ENCODE measurements at places on chromosomes 7 and 10. TPM values are rescaled to one million over a fixed set of nuclear protein-coding genes. Genes with fewer than 3 reads are reported as not detected.

GRCh38 chr7:90621747-90622140 is 25.6 kb downstream of the CDK14 start:
- DNase-seq, result no peak

DNA sequence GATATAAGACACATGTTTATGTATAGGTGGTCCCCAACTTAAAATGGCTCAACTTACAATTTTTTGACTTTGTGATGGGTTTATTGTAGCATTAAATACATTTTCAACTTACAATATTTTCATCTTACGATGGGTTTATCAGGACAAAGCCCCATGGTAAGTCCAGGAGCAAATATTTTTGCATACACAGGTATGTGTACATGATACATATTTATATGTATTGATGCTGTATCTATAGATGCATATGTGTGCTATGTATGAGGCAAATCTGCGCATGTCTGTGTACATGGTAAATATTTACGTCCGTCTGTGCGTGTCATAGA is 664 bp upstream of the UBE3C start:
- no peak for DNase-seq

DNA sequence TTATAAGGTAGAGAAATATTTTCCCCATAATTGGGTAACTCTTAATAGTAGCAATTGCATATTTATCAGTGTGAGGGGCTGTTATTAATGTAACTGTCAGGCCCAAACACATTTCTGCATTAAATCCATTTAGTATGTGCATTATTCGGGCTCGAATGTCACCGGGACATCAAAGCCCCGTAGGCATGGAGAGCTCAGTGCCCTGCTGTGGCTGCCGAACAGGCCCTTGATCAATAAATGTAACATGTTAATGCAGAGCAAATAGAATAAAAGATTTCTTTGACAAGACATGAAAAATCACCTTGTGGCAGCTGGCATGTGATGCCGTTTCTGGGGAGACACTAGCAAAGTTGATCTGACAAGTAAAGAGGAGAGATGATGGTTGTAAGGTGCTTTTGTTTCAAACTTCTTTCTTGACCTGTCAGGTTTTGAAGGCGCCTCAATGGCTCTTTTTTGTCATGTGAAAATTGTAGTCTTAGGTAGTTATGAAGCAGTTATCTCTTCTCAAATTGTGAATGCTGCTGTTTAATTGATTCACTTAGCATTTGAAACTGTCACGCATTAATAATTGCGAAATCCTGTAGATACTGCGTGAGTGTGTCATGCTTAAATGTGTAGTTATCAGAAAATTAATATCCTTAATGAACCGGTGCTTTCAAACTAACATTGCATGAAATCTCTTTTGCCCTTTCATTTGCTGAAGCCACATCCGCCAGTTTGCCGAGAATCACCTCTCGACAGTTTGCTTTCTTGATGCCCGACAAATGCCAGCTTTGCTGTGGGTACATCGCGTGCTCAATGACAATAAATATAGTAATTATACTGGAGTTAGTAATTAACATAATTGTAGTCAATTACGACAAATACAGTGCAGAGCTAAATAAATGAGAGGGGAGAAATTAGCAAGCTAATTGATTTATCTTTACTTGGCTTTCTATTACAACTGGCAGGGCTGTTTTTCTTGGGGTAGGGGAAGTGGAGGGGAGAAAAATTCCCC is 19.5 kb downstream of the LRMDA start:
- no peak for DNase-seq

GRCh38 chr7:68622500-68622899 is 975.8 kb upstream of the AUTS2 start:
- DNase-seq, result no peak

DNA sequence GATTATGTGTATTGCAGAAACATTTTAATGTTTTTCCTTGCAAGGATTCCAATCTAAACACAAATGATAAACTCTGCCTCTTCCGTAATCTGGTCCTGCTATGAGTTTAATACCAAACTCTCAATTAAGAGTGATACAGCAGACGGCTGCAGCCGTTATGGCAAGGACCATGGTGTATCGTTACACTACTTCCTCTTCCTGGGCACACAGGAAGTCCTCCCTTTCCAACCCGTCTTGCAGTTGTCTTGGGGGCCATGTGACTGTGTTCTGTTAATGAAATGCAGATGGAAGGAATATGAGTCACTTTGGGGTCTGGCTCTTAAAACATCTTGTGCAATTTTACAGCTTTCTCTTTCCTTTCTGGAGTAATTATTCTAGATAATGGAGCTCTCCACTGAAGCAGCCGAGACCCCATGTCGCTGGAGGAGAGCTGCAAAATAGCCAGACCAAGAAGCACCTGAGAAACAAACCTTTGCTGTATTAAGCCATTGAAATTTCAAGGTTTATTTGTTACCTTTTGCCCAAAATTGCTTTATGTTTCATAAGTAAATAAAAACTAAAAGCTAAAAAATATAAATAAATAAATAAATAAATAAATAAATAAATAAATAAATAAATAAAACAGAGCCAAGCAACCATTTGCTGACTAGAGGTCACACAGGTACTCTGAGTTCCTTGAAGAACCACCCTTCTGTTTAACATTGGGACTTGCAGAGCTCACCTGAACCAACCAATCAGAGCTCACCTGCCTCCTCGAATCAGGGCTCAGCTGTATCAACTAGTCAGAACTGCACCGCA is 74.7 kb downstream of the FRMPD2 start:
- peak; percentile 69 for DNase-seq

DNA sequence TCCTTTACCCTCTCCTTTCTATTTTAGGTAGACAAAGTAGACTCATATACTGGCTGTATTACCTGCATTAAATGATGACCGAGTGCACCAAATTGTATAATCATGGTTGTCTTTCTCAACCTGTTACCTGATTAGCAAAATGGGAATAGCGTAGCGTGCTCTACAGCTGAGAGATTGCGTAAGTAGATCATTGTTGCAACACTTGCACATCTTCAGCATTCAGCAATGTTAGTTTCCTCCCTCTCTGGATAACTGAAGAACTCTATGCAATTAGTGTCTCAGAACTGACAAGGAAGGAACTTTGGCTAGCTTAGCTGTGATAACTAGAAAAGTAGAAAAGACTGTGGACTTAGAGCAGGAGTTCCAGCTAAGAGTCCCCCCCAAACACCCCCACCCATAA is 787.4 kb downstream of the PHTF2 start:
- DNase-seq, result no peak

DNA sequence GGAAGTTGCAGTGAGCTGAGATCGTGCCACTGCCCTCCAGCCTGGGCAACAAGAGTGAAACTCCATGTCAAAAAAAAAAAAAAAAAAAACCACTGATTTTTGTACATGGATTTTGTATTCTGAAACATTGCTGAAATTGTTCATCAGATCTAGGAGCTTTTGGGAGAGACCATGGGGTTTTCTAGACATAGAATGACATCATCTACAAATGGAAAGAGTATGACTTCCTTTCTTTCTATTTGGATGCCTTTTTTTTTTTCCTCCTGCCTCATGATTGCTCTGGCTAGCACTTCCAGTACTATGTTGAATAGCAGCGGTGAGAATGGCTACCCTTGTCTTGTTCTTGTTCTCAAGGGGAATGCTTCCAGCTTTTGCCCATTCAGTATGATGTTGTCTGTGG is 89.1 kb downstream of the ANLN start:
- DNase-seq, result no peak

FAM25G gene
- total RNA-seq, result not detected

ADCYAP1R1 gene
- total RNA-seq, result 1.4 TPM

NPSR1 gene
- not detected for total RNA-seq
